ENCODE measurements at places on chromosomes 3 and 15.

- no peak for DNase-seq
Measured at GRCh38 chr3:27758083-27758482, 36.0 kb upstream of the EOMES start.

DNA sequence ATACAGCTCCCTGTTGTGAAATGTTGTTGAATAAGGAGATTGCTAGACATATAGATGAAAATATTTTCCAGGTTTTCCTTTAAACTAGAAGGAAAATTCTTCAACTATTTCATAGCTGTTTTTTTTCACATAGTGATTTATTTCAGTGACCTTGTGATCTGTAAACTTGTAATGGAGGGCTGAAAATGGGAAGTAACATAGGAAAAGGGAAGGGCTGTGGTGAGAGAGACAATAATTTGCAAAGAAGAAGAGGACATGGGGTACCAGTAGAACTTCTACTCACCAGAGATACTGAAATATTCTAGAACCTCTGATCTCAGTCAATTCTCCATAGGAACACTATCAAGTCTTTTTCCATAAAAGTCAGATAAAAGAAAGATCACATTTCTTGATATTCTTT lies 60.4 kb downstream of the PLS1 start:
- DNase-seq, result no peak

- DNase-seq, result no peak
Measured at GRCh38 chr15:69305933-69306568, 7.3 kb downstream of the PAQR5 start.

- DNase-seq, result no peak
Measured at GRCh38 chr15:83287541-83288027, 3.1 kb upstream of the BNC1 start.

GRCh38 chr3:117589454-117589853 lies 879.9 kb downstream of the TUSC7 start:
- no peak for DNase-seq

- DNase-seq, result no peak
Measured at GRCh38 chr3:24490151-24490550, 4.5 kb downstream of the THRB start.

DNA sequence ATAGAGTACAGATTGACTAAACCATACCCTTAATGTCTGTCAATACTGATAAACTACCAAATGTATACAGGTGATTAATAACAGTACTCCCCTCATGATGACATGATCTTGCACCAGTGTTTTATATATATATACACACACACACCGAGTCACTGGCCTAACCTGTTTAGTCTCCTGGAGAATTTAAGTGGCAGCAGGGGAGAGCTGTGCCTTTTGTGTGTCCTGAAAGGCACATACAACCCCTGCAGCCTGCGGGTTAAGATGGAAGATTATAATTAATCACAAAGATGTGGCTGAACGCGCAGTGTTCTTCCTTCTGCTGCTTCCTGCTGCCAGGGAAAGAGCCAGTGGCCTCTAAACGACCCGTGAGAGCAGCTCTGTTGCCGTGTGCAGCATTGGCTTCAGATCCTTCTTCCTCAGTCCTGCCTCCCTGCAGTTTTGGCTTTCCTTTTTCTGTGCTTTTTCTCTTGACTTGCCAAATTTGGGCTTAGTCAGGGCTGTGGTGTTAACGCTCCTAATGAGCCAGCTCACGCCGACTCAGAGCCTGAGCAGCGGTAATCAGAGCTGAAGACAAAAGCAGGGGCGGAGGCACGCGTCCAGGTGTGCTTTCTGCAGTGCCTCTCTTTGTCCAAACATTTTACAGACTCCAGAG lies 42.5 kb upstream of the UBE3A start:
- no peak for DNase-seq

DNA sequence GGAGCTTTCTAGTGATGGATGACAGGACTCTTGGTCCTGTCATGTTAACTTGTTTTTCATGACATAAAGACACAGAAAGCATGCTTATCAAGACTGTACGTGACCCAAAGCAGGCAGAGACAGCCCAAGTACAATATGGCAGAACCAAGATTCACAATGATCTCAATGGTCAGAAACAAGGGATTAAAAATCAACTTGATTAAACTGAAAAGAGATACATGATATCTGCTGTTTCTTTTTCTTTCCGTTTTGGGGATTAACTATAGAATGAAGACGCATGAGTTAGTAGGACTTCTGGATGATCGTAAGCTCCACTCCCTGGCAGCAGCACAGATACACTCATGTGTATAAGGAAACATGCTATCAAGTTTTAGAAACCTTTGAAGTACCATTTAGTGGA lies 98.4 kb upstream of the MYZAP start:
- DNase-seq, result no peak

- DNase-seq, result no peak
Measured at GRCh38 chr3:52873433-52874159, 23.8 kb downstream of the STIMATE start.

GRCh38 chr3:51282931-51283330 lies 102.2 kb upstream of the MANF start:
- DNase-seq, result no peak

GRCh38 chr3:38152609-38153008 lies 12.7 kb upstream of the OXSR1 start:
- no peak for DNase-seq

DNA sequence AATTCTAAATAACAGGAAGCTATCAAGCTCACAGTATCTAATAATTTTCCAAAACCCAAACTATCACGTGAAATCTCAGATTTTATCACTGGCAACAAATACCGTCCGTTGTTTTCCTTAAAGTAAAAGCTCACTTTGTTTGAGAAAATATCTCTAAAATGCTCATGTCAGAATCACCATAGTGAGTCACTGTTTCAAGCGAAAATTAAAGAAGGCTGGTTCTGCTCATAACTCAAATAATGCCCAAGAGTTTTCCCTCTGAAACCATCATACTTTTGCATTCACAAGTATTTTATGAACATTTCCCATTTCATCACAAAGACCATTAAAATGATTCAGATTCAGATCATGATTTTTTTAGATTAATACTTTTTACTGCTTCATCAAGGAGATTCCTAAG lies 50.6 kb downstream of the TBL1XR1 start:
- no peak for DNase-seq

DNA sequence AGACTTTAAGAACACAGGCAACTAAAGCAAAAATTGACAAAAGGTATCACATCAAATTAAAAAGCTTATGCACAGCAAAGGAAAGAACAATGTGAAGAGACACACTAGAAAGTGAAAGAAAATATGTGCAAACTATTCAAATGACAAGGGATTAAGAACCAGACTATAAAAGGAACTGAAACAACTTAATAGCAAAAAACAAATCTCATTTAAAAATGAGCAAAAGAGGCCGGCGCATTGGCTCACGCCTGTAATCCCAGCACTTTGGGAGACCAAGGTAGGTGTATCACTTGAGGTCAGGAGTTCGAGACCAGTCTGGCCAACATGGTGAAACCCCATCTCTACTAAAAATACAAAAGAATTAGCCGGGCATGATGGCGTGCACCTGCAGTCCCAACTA lies 14.4 kb downstream of the NGLY1 start:
- no peak for DNase-seq

DNA sequence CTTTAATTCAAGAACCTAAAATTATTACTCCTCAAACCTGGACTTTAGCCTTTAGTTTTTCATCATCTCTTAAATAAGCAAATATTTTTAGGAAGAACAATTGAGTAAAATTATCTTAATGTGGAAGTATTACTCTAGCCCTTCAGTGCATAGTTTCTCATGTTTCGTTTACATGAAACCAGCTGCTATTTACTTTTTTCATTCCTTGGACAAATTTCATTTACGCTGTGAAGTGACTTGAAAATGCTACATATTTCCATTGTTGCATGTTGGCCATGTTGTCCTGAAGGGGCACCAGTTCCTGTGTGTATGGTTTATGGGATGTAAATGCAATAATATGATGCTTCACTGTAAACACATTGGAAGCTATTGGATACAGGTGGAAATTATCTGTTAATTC lies 49.9 kb downstream of the SLC25A26 start:
- DNase-seq, result no peak

DNA sequence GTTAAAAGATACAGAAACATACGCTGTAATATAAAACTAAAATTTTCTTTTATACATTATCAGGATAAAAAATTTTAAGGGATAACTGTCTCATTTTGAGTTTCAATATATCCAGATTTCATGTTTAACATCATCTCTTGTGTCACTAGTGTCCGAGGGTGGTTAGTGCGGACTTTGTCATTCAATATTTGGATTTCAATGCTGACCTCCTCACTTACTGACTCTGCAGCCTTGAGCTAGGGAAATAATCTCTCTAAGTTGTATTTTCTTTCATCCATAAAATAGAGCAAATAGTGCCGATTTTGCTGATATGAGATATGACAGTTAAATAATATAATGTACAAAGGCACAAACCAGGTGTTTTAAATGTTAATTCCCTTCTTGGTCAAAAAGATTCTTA lies 203.2 kb downstream of the CPNE4 start:
- no peak for DNase-seq

DNA sequence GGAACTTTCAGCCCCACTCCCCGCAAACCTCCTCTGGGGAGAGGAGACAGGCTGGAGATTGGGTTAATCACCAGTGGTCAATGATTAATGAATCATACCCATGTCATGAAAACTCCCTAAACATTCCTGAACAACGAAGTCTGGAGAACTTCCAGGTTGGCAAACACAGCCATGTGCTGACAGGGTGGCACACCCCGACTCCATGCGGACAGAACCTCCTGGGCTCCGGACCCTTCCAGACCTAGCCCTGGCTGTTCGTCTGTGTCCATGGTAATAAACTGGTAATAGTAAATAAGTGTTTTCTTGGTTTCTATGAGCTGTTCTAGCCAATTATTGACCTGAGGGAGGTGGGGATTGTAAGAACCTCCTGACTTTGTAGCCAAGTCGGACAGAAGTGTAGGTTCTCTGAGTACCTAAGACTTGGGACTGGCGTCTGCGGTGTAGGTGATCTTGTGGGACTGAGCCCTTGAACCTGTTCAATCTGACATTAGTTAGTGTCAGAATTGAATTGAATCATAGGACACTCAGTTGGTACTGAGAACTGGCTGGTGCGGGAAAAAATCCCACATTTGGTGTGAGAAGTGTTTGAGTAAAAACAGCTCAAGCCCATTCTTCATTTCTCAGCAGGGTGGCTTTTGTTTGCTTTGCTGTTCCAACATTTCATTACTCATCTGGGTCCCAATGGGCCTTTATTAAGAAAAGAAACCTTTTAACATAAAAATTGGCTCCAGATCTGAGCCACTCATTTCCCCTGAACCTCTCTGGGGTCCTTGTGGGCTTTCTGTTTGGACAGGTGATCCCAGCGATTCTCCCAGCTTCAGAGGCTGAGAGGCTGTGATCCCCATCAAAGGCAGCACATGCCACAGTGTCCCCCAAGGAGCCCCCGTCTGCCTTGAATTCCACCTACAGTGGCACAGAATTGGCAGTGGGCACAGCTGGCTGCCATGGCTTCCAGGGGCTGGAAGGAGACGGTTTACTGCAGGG lies 151.0 kb downstream of the TJP1 start:
- no peak for DNase-seq

GRCh38 chr3:50622881-50623280 lies 5.9 kb downstream of the MAPKAPK3 start:
- DNase-seq, result no peak

- DNase-seq, result no peak
Measured at GRCh38 chr3:45572755-45573154, 21.8 kb upstream of the LIMD1 start.

DNA sequence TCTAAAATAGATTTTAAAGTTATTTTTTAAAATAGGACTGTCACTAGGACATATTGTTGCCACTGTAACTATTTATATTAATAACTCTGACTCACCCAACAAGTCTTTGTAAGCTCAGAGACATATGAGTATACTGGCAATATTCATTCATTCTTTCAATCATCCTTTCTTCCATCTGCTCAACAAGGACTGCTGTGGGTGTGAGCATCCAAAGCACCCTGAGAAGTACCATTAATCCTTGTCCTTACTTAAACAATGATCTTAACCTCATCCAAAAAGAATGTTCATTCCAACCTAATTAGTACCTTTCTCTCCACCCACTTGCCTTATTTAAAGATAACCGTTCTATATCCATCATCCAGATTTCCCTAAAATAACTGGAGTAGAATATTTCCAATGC lies 94.2 kb upstream of the PPP2R3A start:
- DNase-seq, result no peak

- DNase-seq, result no peak
Measured at GRCh38 chr15:90412356-90413194, 24.5 kb downstream of the IQGAP1 start.

GRCh38 chr3:147906285-147906684 lies 497.1 kb downstream of the ZIC1 start:
- no peak for DNase-seq

GRCh38 chr15:62706317-62706716 lies 336.2 kb upstream of the TPM1 start:
- no peak for DNase-seq

Data from hematopoietic multipotent progenitor cell treated with erythropoietin and hydrocortisone succinate and interleukin-3 and kit ligand, for 17 days (in vitro differentiated cells).